ENCODE measurements at places on chromosomes 7 and 10.

- DNase-seq = no peak
These were observed 4.6 kb downstream of the USP54 start for GRCh38 chr10:73586583-73586984.

DNA sequence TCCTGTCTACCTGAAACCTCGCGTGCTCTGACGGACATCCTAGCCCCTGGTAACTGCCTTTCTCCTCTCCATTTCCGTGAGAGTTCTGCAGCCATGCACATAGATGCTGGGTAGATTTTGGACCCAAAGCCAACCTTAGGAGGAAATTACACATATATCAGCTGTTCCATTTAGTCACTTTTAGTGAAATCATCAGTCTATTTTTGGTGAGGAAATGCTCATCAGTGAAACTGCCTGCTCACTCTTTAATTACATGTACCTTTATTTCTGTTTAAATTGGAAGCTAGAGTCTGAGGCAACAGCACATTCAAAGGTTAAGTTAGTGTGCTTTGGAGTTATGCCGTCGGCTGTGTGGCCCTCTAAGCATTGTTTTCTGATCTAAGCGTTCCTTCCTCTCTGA lies 231.3 kb downstream of the WDR37 start:
- no peak for DNase-seq

- DNase-seq = no peak
These were observed 107.9 kb downstream of the ODAD2 start for GRCh38 chr10:27890971-27891370.

DNA sequence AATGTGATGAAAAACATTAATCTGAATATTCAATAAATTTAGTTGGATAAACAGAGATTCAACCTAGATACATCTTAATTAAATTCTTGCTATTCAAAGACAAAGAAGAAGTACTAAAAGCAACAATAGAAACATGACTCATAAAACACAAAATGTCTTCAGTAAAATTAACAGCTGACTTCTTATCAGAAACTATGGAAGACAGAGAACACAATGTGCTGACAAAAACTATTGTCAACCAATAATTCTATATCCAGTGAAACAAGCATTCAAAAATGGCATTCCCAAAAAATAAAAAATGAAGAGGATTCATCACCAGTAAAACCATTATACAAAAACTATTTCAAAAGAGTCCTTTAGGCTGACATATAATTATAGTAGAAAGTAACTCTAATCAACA lies 400.5 kb upstream of the SORCS1 start:
- DNase-seq = no peak

DNA sequence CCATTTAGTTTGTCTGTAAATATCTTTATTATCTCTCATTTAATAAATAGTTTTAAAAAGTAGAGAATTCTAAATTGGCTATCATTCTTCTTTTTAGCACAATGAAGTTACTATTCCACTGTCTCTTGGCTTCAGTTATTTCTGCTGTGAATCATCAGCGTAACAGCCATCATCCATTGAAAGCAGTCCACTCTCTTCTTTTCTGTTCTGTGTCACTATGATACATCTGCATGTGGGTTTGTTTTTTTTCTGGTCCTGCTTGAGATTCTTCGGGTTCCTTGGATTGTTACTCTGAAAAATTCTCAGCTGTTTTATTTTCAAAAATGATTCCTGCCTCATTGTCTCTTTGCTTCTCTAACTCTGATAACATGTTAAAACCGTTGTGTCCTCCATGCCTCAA lies 52.5 kb downstream of the CSGALNACT2 start:
- no peak for DNase-seq

- DNase-seq = no peak
These were observed 142.8 kb downstream of the NSUN6 start for GRCh38 chr10:18508587-18508986.

DNA sequence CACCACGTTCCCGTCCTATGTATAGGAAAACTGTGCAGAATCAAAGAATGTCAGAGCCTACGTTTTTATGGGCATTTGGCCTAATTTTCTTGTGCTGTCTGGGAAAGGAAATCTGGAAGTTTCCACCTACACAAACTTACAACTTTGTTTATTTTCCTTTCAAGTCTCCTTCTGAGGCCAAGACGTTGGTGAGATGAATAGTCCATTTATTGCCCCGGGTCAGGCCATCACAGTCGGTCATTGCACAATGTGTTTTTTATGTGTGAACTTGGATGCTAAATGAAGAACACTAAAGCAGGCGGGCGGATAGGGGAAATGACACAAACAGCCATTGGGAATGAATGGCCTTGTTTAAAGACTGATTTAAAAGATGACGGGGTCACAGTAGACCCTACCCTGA lies 38.6 kb downstream of the TRIL start:
- DNase-seq = no peak

DNA sequence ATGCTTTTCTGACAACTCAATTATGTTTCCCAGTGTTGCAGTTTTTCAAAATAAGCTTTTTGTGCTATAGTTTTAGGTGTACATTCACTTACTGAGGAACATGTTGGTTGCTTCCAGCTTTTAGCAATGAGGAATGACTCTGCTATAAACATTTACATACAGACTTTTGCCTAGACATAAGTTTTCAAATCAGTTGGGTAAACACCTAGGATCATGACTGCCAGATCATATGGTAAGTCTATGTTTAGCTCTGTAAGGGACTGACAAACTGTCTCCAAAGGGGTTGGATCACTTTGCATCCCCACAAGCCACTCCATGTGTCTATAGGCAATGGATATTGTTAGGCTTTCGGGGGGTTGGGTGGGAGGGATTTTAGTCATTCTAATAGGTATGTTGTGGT lies 10.8 kb upstream of the GRID2IP start:
- DNase-seq = no peak

GRCh38 chr7:105413887-105414437 lies 25.2 kb upstream of the SRPK2 start:
- no peak for DNase-seq

GRCh38 chr10:17116193-17116592 lies 13.4 kb downstream of the CUBN start:
- no peak for DNase-seq

GRCh38 chr10:70523057-70523456 lies 44.5 kb downstream of the PALD1 start:
- DNase-seq = no peak

- DNase-seq = no peak
These were observed 165.5 kb upstream of the BET1 start for GRCh38 chr7:94169682-94170081.

DNA sequence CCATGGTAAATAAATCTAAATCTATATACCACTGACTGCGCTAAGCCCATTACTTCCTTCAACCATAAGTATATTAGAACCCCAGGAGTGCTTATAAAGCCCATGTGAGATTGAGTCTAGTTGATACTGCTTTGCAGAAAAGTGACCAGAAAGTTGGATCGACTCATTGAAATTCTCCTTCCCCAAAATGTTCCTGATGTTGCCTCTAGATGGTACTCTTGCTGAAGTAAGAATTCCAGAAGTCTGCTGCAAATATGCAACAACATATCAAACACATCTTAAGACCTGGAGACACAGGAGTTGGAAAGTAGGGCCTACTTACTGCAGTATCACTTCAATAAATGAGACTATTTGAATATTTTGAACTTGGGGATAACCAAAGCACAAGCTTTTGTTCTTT lies 550.8 kb downstream of the IPMK start:
- no peak for DNase-seq

DNA sequence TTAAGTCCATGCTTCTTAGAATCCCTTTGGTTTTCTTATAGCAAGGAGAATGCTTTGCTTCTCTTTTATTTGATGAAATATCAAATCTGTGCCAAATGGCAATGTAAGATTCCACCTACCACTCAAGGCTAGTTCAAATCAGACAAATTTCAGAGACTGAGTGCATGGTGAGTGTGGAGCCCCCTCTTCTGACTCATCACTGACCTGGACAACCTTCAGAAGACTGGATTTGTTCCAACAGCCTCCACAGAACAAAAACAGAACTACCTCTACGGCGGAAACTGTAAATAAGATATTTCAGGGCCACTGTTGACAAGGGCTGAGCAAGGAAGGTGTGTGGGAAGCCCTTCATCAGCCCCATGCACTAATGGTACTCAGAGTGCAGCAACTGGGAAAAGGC lies 21.1 kb downstream of the NCAPG2 start:
- DNase-seq = no peak

- no peak for DNase-seq
These were observed 27.4 kb downstream of the TCF7L2 start for GRCh38 chr10:112977426-112977898.

GRCh38 chr7:45035893-45036292 lies 35.9 kb downstream of the CCM2 start:
- no peak for DNase-seq

DNA sequence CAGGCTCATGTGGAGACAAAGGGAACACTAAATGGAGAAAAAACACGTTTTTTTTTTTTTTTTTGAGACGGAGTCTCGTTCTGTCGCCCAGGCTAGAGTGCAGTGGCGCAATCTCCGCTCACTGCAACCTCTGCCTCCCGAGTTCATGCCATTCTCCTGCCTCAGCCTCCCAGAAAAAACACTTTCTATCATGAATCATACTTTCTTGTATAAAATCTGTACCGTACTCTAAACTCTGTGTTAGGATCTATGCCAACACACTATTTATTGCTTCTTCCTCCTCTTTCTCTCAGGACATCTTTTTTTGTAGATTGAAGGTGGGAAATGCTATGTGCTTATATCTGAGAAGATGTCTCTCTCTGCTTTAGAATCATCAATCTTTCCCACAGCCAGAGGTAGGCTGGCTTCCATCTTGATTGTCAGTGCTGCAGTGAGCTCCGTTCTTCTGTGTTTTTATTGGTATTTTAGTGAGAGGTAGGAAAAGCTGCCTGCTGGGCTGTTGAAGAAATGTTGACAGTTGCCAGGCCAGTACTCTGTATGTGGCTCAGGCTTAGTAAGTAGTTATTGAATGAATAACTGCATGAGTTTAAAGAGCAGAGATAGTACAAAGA lies 101.1 kb downstream of the GPR85 start:
- no peak for DNase-seq

- DNase-seq = no peak
These were observed 12.1 kb downstream of the CSTF2T start for GRCh38 chr10:51687296-51687695.

GRCh38 chr7:40213856-40214255 lies 79.1 kb downstream of the SUGCT start:
- DNase-seq = no peak

DNA sequence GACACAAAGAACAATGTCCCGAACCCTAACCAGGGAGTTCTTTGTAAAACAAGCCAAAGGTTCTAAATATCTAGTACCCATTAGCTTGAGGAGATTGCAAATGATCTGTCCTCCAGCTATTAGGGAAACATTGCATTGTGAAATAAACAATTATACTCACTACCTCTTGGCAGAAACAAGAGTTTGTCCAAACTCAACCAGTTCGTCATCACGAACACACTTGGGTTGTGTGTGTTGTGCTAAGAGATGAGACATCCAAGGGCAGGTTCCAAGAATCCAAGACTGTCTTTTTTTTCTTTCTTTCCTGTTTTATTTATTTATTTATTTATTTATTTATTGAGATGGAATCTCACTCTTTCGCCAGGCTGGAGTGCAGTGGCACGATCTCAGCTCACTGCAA lies 793.1 kb upstream of the AUTS2 start:
- DNase-seq = no peak

GRCh38 chr7:66352071-66352470 lies 146.9 kb downstream of the TPST1 start:
- no peak for DNase-seq

- DNase-seq = no peak
These were observed 1.8 kb downstream of the CUX1 start for GRCh38 chr7:101819183-101819582.

- DNase-seq = no peak
These were observed 319.7 kb downstream of the GFRA1 start for GRCh38 chr10:115953281-115953680.

DNA sequence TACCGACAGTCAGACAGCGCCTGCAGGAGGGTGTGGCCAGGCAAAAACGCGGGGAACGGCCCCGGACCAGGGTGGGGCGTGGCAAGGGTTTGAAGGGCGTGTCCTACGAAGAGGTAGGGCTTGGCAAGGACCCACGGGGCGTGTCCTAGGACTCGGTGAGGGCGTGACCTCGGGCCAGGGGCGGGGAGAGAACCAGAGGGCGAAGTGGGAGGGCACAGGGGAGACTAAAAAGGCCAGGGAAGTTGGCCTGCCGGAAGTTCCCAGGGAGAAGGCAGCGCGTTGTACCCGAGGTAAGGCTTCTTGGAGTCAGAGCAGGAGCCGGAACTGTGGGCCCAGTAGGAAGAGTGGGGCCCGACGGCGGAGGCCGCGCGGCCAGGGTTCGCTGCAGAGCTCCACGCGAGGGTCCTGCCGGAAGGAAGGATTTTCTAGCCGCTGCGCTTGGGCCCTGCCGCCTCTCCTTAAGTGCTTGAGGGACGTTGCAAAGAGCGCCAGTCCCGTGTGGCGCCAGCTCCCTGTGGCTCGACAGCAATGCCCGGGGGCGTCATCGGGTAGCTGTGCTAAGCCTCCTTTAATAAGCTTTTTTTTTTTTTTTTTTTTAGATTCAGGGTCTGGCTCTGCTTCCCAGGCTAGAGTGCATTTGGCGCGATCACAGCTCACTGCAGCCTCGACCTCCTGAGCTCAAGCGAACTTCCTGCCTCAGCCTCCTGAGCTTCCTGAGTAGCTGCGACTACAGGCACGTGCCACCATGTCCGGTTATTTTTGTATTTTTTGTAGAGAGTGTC lies at the start of gene PTER:
PTER (plus strand) TSS at position 253 of the 782 bp plus-strand sequence. CDS start 47,375 bp downstream, outside the sequence.
- peak; percentile 94 for DNase-seq

DNA sequence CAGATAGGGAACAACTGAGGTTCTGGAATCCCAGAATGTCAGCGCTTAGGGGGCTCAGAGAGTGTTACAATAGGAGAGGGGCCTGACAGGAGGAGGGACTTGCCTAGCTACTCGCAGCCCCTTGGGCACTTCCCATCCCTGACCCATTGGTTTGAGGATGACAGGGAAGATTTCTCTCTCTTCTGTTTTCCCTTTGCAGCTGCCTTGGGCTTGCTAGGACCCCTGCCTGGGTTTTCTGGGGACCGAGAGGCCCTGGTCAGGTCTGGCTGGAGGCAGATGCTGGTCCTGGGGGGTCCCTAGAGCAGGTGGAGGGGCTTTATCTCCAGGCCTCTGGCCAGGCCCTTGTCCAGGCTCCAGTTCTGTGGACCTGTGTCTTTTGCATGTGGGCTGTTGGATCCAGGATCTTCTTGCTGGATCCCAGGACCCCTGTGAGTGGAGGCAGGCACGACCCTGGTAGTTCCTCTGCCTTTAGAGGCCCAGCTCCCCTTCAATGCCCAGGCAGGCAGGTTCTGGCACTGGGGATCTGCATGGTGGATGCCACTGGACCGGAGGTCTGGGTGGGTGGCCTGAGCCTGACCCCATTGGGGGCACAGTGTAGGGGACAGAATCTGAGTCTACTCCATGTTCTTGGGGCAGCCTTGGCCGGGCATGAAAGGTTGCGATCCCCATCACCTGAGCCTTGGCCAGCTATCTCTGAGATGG lies 26.9 kb downstream of the RAMP3 start:
- DNase-seq = no peak

- no peak for DNase-seq
These were observed 64.6 kb downstream of the SEM1 start for GRCh38 chr7:96645084-96645483.

- no peak for DNase-seq
These were observed 481.7 kb downstream of the PHTF2 start for GRCh38 chr7:78280276-78280675.
